ENCODE measurements at places on chromosomes 1 and 21.

DNA sequence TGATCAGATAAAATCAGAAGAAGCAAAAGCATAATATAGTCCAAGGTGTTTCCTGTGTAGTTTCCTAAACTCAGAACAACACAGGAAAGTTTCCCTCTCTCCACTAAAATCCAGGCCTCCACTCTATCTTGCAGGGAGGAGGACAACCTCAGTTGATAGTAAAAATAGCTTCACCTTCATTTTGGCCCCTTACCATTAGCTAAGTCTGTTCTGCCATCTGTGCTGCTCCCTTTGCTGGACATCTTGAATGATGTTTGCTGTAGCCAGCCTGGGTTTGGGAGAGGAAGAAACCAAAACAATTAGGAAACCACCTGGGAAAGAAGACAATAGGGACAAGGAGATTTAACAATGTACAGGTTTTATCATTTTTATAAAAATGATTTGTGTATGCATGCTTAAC is 18.6 kb downstream of the DCAF8 start:
- no peak for DNase-seq

GRCh38 chr1:111878091-111878490 is 111.4 kb downstream of the KCND3 start:
- no peak for DNase-seq

DNA sequence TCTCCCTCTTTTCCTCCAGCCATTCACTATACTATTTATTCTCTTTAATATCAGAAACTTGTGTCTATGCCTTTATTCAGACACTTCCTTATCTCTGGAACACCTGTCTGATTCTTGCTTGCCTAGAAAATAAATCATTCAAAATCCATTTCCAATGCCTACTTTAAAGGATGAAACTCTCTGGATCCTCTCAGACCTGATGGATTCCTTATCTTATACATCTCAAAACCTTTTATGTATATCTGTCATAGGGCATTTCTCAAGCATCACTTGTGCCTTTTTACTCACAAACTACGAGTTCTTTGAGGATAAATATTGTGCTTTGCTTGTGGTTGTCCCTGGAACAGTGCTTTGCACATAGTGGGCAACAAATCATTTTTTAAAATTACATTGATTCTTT is 3.8 kb upstream of the ATP6V1G3 start:
- DNase-seq, result no peak

GRCh38 chr21:39900491-39900890 is 33.3 kb downstream of the PCP4 start:
- no peak for DNase-seq

Measured in esophagus squamous epithelium (tissue), 5 donors.